ENCODE measurements at places on chromosomes 3 and 15.

GRCh38 chr3:126959921-126960603 is 22.9 kb upstream of the PLXNA1 start:
- DNase-seq: no peak

DNA sequence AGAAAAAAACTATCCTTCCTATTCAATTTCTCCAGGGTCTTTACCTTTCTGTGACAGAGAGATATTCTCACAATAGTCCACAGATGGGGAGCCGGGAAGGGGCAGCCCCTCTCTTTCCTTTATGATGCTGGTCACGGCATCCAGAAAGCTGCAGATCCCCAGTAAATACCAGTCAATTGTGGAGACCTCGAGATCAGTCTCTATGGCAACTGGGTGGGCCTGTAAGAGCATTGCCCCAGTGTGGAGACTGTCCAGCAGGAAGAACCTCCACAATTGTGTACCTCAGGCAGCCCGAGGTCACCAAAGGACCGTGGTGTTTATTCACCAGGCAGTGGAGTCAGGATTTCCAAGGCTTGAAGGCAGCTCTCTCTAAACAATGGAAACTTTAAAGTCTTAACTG is 291.2 kb downstream of the NTRK3 start:
- no peak for DNase-seq

DNA sequence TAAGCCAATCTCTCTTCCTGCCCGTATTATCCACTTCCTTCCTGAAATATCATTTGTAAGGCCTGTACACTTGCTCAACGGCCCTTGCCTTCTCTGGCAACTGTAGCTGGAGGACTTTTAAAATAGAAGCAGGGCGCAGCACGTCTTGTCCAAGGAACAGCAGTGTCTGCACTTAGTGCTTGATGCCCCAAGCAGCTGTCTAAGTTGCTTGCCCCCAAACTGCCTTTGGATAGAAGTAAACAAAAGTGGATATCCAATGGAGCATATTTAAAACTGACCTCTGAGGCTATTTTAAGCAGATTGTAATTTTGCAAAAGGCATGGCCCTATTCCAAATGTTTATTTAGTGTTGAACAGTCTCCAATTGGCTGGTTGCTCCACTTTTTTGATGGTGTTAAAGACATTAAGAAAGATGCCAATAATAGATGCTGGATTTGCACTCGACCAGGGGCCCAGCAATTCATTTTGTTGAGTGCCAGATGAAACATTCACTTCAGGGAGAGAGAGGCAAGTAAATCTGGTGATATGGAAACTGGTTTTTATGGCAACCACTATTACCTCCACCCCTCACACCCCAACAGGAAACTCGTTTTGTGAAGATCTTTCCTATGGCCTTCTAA is 526.8 kb upstream of the TBL1XR1 start:
- no peak for DNase-seq

GRCh38 chr3:177642804-177643125 is 445.5 kb upstream of the TBL1XR1 start:
- DNase-seq: no peak

- DNase-seq: no peak
Observed at GRCh38 chr3:25035526-25035925, 392.5 kb upstream of the RARB start.

GRCh38 chr15:47932951-47933641 is 187.7 kb upstream of the SLC24A5 start:
- no peak for DNase-seq

GRCh38 chr3:117630469-117630868 is 920.9 kb downstream of the TUSC7 start:
- DNase-seq: no peak

DNA sequence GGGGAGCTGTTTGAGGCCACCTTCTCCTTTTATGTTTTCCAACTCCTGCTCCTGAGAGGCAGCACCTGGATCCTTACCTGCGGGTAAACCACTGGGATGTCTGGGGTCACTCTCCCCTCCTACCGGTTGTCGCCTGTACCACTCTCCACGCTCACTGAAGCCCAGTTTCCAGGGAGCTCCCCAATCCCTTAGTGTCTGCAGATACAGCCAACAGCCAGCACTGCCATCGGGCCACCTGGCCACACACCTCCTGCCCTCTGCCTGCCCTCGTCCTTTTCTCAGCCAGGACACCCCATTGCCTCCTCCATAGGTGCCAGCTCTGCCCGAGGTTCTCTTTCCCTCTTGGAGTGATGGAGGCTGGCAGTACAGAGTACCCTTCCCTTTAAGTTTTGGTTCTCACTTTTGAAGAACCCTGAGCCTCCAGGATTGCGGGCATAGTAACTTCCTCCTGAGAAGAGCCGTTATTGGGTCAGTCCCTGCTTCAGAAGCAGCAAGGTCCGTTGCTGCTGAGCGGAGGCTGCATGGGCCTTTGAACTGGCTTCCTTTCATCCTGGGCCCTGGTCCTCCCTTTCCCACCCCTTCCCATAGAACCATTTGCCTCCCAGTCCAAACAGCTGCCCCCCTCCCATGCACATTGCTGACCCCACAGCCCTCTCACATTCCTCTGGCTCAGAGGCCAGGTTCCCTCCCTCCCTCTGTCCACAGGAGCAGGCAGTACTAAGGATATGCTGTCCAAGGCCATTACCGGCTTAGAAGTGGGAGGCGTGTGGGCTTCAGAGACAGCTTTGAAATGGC is 30.9 kb downstream of the ARNT2 start:
- DNase-seq: no peak

GRCh38 chr15:71116942-71117341 is 1.7 kb downstream of the THSD4 start:
- DNase-seq: no peak

GRCh38 chr3:46663591-46664135 is 29.8 kb downstream of the ALS2CL start:
- no peak for DNase-seq

DNA sequence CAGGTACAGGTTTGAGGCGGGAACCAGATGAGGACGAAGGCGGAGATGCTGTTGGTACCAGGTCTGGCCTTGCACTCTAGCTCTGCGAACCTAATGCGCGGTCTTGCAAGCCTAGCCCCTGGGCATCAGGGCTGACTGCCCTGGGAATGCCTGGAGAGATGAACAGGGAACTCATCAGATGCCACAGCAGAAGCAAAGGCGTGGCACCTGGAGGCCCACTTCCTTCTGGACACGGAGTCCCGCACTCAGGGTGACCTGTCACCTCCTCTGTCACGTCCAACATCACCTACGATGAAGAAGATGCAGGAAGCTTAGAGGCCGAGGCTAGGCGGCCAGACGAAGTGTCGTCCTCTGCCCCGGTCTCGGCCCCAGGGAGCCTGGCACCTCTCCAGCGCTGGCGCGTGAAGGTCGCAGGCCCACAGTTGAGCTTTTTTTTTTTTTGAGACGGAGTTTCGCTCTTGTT is 9.4 kb downstream of the RPLP1 start:
- no peak for DNase-seq

GRCh38 chr3:128435058-128435457 is 31.6 kb downstream of the DNAJB8 start:
- DNase-seq: no peak

DNA sequence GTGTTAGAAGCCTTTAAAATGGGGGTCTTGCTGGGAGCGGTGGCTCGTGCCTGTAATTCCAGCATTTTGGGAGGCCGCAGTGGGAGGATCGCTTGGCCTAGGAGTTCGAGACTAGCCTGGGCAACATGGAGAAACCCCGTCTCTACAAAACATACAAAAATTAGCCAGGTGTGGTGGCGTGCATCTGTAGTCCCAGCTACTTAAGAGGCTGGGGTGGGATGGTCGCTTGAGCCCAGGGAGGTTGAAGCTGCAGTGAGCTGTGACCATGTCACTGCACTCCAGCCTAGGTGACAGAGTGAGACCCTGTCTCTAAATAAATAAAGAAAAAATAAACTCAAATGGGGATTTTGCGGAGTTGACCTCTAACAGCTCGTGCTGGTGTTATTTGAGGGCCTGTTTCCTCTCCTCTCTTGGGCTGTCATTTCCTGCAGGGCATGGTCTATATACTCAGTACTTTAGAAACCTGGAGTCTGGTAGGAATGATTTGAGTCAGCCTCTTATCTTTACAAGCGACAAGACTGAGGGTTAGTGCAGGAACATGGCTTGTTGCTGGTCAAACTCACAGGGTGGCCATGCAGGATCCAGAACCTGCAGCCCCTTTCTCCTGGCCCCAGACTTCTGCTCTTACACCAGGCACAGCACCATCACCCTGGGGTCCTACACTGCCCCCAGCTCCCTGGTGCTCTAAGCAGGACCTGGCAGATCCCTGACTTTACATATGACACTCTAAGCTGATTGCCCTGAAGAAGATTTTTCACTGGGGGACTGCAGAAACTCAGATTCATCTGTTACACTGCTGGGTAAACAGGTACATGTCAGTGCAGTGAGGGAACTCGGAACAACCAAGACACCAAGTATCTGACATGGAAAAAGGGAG is 15.1 kb downstream of the EHD4 start:
- no peak for DNase-seq

GRCh38 chr15:69994429-69995205 is 103.1 kb downstream of the TLE3 start:
- DNase-seq: no peak

DNA sequence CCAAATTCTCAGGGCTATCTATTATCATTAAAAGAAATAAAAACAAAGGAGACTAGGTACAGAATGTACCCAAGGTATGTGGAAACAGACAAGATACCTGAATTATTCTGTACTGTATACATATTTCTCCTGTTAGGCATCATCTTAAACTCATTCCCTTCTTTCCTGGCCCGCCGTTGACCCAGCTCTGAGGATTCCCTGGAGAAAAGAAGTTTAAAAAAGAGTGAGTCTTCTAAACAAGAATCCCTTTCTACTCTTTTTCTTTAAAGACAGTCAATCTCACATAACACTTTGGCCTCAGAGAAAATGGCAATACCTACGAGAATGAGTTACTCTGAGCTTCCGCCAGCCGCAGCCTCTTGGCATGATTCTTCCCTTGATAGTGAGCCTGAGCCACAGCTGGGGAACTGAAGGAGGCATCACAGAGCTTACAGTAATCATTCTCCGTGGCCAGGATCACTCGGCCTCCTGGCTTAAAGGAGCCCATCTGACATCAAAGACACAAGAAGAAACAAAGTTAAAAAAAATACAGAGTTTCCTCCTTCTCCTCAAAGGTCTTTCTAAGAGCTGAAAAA is 44.2 kb downstream of the ZMAT3 start:
- no peak for DNase-seq

GRCh38 chr3:160012108-160012507 is 23.5 kb downstream of the IL12A start:
- DNase-seq: no peak

- no peak for DNase-seq
Observed at GRCh38 chr15:64749999-64750657, 25.3 kb downstream of the RBPMS2 start.

GRCh38 chr3:105731686-105732085 is 137.1 kb downstream of the CBLB start:
- DNase-seq: no peak

GRCh38 chr3:62127116-62127515 is 246.2 kb downstream of the FEZF2 start:
- DNase-seq: no peak
